ENCODE measurements at places on chromosomes 7 and 10.

DNA sequence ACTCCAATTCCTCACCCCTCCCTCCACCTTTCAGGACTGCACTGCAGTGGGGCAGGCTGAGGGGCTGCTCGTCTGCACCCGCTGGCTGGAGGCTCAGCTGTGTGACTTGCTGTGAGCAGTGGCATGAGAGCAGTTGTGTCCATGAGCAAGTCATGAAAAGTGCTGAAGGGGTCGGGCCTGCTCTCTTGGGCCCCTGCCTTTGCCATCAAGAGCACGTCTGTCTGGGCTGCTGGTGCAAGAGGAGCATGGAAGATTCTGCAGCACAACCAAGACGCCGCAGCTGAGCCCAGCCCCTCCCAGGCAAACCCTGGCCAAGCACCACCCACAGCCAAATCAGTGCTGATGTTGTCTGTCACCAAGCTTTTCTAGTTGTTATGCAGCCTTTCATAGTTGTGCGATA, 284.3 kb downstream of the TCERG1L start:
- DNase-seq, result no peak

- DNase-seq, result no peak
Measured at GRCh38 chr10:35463105-35463867, 127.0 kb downstream of the CCNY start.

GRCh38 chr7:29627631-29628030, 64.0 kb downstream of the PRR15 start:
- DNase-seq, result no peak

- no peak for DNase-seq
Measured at GRCh38 chr7:56105508-56105907, 768 bp downstream of the CHCHD2 start.

DNA sequence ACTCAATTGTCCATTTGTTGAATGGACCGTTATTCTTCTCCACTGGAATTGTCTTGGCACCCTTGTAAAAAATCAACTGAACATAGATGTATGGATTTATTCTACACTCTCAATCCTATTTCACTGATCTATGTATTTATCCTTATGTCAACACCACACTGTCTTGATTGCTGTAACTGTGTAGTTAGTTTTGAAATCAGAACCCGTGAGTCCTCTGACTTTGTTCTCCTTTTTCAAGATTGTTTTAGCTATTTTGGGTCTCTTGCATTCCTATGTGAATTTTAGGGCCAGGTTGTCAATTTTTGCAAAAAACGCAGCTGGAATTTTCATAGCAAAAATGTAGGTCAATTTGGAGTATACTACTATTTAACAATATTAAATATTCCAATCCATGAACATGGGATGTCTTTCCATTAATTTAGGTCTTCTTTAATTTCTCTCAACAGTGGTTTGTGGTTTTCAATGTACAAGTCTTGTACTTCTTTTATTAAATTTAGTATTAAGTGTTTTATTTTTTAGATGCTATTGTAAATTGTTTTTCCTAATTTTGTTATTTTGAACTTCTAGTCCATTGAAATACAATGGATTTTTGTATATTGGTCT, 10.0 kb downstream of the CAMK2B start:
- no peak for DNase-seq

DNA sequence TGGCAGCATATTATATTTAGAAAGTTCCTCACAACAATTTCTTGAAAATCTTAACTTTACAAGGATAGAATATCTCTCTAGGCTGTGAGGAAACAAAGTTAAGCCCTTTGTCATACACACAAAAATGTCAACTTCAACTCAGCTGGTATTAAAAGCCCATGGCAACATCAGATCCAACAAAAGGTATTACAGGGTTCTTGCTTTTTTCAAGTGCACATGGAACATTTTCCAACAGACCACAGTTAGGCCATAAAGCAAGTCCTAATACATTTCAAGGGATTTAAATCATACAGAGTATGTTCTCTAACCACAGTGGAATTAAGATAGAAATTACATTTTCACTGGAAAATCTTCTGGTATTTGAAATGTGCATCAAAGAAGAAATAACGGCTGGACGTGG, 71.9 kb upstream of the OIT3 start:
- DNase-seq, result no peak

DNA sequence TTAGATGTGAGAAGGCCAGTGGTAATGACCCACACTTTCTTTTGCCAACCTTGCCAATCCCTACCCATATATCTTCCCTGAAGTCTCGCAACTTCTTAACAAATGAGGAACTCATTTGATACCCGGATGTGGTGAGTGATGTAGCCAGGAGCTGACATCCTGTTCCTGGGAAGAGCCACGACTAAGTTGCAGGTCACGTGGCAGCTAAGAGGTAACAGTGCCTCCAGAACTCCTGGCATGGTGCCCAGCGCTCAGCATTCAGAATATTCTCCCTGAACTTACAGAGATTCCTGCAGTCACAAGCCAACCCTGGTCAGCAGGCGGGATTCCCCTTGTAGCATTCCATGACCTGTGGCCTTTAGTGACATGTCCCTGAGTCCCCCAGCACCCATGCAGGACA, 282.5 kb downstream of the GALNT17 start:
- DNase-seq, result no peak

GRCh38 chr10:33041783-33042437, 83.9 kb upstream of the ITGB1 start:
- no peak for DNase-seq

DNA sequence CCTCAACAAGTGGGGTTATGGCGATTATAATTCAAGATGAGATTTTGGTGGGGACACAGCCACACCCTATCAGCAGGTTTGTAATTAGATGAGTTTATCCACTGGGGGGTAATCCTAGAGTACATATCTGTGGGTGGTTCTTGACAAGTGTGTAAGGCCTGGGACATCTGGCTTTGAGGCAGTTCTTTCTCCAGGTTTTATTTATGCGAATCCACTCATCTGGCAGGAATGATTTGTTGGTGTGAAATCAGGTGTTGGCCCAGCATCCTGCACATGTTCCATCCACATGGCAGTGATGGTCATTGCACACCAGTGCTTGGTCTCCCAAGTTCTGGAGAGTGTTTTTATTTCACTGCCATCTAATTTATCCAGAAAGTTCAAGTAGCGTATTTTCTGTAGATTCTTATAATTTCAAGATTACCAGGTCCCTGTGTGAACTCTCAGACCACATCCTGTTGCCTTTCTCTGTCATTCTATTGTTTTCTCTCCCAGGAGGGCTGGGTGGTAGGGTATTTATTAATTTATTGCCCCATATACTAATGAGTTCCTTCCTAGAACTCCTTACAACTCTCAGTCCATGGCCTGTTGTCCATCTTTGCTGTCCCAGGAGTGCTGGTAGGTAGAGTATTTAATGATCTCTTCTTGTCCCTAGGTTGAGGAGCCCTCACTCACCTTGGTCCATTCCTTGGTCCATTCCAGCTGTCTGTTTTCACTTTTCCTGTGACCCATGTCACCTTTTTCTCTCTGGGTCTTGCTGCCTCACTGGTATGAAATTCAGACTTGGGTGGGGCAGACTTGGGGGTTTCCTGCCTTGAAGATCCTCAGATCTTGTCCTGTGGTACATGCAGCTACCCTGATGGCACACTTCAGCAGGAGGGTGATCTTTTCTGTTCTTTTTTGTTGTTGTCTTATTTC, 10.4 kb downstream of the RALA start:
- DNase-seq, result no peak

DNA sequence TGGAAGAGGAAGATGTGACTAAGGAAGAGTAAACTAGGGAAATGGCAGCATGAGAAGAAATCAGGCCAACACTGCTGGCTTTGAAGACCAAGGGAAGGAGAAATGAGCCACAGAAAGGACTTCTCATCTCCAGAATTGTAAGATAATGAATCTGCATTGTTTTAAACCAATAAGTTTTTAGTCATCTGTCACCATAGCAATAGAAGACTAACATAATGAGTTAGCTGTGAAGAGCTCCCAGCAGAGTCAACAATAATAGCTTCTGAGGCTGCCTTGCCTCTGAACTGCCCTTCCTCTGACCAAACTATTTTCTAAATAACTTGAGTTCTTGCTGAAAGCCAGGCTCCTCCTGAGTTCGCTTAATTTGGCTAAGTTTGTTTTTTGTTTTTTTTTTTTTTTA, 103.6 kb downstream of the CACNA2D1 start:
- DNase-seq, result no peak

DNA sequence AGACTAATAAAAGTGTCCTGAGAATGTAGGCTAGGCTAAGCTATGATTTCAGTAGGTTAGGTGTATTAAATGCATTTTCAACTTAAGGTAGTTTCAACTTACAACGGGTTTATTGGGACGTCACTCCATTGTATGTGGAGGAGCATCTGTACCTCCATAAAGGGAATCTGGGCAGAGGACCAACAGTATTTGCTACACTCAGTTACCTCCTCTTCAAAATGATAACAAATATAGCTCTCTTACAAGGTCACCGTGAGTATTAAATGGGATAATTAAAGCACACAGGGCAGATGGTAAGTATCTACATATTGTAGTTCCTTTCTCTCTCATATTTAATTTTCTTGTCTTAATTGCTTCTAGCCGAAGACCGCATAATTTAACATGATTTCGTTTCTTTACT, 59.0 kb upstream of the FGL2 start:
- DNase-seq, result no peak

DNA sequence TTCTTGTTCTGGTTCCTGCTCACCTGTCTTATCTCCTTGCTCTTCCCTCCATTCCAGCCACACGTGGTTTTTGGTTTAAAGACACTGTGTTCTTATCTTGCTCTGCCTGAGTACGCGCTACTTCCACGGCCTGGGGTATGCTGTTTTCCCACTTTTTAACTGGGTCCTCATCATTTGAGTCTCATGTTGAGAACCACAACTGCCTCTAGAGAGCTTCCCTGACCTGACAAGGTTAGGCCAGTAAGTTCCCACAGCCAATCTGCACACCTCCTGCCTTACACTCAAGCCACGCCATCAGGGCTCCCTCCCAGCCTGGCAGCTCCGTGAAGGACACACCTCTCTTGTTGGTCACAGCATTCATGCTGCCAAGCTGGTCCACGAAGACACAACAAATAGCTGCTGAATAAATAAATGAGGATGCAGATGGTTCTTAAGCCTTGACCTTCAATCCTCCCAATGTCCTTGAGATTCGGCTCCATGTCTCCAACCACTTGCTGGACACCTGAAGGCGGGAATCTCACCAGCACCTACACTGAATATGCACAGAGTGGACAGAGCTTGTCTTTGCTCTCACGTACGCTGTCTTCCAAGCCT, 201.7 kb upstream of the KLF14 start:
- no peak for DNase-seq

- DNase-seq, result peak; percentile 81
Measured at GRCh38 chr7:45136106-45137060, 21.2 kb upstream of the RAMP3 start.

- peak; percentile 59 for DNase-seq
Measured at GRCh38 chr7:78039790-78040776, 241.5 kb downstream of the PHTF2 start.

- DNase-seq, result no peak
Measured at GRCh38 chr7:142454862-142455261, 197.0 kb upstream of the PRSS58 start.

DNA sequence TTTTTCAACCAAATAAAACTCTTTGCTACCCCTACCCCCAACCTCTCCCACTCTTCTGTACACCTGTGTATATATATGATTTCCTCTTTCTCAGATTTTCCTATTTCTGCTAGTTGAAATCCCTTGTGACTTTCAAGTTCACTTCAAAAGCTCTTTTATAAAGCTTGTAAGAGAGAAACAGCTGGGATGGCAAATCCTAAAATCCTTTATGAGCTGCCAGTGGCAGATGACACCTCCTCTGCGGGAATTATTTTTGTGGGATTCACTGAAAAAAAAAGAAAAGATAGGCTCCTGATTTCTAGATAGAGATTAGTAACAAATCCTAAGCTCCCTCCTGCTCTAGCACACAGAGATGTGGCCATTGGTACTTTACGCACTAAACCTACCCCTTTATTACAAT, 92.9 kb downstream of the AHR start:
- DNase-seq, result no peak
